ENCODE measurements at places on chromosomes 16 and 17.

DNA sequence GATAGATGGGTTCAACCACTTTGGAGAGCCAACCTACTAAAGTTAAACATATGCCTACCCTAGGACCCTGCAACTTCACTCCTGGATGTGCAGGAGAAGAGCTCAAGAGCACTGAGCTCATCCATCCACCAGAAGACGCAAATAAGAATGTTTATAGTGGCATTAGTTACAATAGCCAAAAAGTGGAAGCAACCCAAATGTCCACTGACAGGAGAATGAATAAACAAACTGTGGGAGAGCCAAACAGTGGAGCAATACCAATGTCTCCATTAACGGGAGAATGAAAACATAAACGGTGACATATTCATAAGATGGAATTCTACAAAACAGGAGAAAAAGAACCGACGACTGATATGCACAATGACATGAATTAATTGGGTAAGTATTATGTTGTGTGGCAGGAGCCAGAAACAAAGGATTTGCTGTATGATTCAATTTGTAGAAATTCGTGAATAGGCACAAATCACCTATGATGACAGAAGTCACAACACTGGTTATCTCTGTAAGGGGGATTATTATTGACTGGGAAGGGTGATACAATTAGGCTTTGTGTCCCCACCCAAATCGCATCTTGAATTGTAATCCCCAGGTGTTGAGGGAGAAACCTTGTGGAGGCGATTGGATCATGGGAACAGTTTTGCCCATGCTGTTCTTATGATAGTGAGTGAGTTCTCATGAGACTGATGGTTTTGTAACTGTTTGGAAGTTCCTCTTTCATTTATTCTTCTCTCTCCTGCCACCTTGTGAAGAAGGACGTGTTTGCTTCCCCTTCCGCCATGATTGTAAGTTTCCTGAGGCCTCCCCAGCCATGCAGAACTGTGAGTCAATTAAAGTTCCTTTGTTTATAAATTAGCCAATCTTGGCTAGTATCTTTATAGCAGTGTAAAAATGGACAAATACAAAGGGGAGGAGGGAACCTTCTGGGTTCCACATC lies 57.9 kb upstream of the PLCG2 start:
- no peak for DNase-seq

DNA sequence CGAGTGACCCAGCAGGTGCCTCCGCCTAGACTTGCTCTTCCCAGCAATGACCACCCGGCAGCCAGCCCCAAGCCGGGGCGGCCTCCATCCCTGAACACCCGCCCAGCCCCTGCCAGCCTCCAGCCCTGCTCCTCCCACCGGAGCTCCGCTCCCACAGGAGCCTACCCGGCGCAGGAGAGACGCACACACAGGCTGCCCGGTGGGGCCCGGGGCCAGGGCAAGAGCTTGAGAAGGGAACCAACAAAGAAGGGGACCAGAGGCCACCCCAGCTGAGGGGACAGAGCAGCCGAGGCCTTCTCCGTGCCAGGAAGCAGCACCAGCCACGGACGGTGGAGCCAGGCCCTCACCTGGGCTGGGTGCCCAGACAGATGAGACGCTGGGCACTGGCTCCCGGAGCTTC lies 13.8 kb downstream of the PKD1 start:
- no peak for DNase-seq

- no peak for DNase-seq
Measured at GRCh38 chr17:77877646-77878355, 80.7 kb upstream of the TNRC6C start.

- no peak for DNase-seq
Measured at GRCh38 chr16:78137782-78138616, 38.5 kb downstream of the WWOX start.

GRCh38 chr16:22063888-22064467 lies 28.4 kb upstream of the VWA3A start:
- no peak for DNase-seq

All from T-helper 1 cell (primary cell).